ENCODE measurements at places on chromosomes 7 and 10.

- no peak for DNase-seq
These were observed 1.2 kb upstream of the HHEX start for GRCh38 chr10:92688573-92688926.

DNA sequence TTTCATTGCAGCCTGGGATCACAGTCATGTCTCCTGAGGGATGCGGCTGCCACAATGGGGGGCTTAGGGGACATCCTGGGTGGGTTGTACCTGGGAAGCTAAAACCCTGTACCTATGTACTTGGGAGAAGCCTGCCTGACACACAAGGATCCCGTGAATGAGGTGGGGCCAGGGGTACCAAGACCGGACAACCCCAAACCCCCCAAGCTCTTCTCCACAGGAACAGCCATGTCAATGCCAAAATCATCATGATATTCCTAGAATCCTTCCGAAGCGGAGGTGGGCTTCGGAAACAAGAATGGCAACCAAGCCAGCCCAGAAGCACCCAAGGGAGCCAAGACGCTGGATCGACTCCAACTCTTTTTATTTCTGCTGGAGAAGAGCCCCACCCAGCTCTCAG, 260.3 kb upstream of the TCERG1L start:
- DNase-seq = no peak

- no peak for DNase-seq
These were observed 111.2 kb downstream of the SAMD9 start for GRCh38 chr7:93006480-93007095.

DNA sequence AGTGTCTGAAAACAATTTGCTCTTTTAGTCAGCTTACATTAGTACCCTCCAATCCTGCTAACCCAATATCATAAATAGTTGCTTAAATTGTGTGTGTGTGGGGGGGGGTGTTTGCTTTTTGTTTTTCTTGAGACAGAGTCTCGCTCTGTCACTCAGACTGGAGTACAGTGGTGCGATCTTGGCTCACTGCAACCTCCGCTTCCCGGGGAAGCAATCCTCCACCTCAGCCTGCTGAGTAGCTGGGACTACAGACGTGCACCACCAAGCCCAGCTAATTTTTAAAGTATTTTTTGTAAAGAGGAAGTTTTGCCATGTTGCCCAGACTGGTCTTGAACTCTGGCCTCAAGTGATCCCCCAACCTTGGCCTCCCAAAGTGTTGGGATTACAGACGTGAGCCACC, 73.5 kb upstream of the PDLIM1 start:
- no peak for DNase-seq

- DNase-seq = no peak
These were observed 7.4 kb upstream of the GNA12 start for GRCh38 chr7:2851497-2851896.

Data from G401 (cell line).